DMS153 (cell line): ENCODE measurements at places on chromosomes 6 and 20.
A peak's percentile ranks its signal among the peaks of the same experiment; 100 is the strongest.

GRCh38 chr6:11043378-11043960 lies 636 bp downstream of the ELOVL2 start:
- no peak for DNase-seq

- no peak for DNase-seq
Measured at GRCh38 chr6:84853901-84854300, 89.5 kb upstream of the TBX18 start.

DNA sequence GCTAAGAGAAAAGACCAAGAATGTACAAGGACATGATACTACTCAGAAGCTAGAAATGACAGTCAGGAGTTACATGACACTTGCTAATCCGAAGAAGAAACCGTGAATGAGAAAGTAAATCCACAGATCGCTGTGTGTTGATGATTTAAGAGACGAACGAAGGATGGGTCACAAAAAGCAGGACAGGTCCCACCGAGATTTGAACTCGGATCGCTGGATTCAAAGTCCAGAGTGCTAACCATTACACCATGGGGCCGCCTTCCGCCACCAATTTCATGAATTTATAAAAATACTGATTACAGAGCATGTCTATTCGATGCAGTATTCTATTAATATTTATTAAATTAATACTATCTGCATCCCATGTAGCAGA lies 54.0 kb upstream of the BTN3A2 start:
- no peak for DNase-seq

DNA sequence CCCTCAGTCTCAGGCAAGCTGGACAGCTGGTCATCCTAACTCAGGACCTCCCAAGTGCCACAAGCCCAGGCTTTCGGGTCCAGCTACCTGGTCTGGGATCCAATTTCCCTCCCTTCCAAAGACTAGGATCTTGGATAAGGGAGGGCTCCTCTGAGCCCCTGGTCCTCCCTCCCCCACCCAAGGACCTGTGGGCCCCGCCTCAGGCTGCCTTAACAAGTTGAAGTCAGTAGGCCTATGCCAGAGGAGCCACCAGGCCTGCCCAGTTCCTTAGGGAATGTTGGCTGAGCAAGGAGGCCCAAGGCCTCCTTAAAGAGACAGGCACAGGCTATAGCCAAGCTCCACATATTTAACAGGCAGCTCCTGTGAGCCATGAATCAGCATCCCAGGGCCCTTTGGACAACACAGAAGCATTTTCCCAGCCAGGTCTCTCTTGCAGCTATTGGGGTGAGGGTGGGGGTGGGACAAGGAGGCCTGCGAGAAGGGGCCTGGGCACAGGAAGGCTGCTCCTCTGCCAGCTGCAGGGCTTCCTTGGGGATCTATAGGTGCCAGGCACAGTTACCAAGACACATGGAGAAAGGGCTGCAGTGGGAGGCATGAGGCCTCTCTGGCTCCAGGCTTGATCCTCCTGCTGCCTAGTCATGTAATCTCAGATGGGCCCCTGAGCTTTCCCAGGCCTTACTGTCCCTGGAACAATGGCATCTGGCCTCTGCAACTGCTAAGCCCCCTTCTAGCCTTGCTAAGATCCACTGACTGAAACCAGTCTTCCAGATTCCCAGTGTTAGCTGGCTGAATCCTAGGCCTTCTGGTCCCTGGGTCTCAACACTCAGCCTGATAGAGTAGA lies 27.4 kb upstream of the NOL4L start:
- DNase-seq = no peak

DNA sequence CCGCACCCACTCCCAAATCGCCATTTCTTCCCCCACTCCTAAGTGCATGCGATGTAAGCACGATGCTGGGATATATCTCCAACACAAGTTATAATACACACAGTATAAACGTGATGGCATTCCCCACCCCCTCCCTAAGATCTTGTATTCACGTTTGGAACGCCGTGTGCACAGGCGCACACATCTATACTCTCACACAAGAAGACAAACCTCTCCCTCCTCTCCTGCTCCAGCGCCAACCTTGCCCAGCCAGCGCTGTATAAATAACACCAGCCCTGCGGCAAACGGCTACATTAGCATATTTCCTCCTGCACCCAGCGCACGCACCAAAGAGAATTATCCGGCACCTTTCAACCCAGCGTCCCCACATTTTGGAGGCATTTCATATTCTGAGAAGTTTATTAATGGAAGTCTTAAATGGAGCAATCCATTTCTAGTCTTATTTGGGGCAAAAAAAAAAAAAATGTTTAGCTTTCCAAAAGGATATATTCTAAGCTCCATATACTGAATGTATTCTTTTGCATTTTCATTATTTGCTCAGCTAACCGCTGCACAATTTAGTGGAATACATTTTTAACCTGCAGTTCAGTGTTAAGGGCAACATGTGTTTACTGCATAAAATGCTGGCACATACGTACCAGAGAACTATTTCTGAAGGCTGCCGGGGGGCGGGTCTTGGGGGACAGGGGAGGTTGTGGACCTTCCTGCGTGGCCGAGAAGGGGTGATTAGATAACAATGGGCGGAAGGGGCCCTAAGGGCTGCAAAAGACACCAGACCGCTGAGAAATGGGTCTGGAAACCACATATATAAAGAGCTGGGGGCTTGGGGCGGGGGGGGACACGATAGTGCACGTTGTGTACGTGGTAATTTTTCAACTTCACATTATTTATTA lies 1.1 kb upstream of the SLC22A23 start:
- DNase-seq = peak; percentile 49

GRCh38 chr20:25750220-25750764 lies 53.6 kb upstream of the ZNF337 start:
- DNase-seq = no peak

- no peak for DNase-seq
Measured at GRCh38 chr6:70474751-70475150, 61.4 kb downstream of the FAM135A start.

DNA sequence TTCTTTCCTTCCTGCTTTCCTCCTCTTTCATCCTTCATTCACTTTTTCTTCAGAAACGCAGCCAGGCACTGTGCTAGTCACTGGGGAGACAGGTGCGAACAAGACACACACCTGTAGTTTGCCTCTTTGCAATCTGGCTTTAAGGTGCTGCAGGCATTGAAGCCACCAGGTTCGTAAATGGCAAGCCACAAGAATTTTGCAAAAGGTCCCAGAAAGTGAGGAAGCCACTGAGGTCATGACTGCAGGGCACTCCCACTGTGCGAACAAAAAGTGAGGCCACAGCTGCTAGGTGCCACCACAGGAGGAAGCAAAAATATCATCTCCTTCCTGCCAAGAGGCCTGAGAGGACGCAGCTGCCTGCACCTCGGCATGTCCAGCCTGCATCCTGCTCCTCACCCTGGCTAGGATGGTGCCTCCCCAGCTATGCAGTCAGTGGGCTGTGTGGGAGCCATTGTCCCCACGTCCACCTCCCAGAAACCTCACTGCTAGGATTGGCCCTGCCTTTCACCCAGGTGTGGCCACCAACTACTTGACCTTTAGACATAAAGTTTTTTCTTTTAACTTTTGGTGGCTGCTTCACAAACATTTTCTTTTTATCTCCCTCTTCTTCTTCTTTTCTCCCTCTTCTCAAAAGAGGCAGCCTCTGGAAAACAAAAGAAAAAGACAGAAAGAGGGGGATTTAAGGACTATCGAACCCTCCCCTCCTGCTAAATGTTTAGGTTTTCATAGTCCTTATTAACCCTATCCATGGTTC lies 230.8 kb downstream of the BCAS1 start:
- no peak for DNase-seq
